ENCODE measurements at places on chromosomes 12 and 14.

- DNase-seq = no peak
Observed at GRCh38 chr12:123085730-123086487, 65.0 kb downstream of the PITPNM2 start.

DNA sequence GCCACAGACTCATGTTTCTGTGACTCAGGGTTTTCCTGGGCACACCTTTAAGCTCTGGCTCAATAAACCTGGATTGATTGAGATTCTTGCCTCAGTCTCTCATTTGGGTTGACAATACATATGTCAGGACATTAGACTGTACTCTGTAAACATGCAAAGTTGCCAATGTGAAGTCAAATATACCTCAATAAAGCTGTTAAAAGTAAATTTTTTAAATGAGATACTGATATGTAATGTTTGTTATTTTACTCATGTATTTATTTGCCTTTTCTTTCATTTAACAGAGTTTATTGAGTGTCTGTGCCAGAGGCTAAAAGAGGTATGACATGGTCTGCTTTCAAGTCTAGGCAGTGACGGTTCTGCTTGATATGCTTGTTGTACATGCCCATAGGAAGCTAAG lies 3.7 kb upstream of the ETFBKMT start:
- no peak for DNase-seq

GRCh38 chr14:76574416-76575095 lies 186.7 kb upstream of the VASH1 start:
- no peak for DNase-seq

- DNase-seq = no peak
Observed at GRCh38 chr14:56300495-56300894, 182.3 kb downstream of the PELI2 start.

- no peak for DNase-seq
Observed at GRCh38 chr14:63076488-63076887, 31.2 kb upstream of the KCNH5 start.

GRCh38 chr14:103718572-103718971 lies 3.0 kb downstream of the ZFYVE21 start:
- no peak for DNase-seq

GRCh38 chr12:98644433-98644711 lies 216 bp downstream of the IKBIP start:
- DNase-seq = no peak

DNA sequence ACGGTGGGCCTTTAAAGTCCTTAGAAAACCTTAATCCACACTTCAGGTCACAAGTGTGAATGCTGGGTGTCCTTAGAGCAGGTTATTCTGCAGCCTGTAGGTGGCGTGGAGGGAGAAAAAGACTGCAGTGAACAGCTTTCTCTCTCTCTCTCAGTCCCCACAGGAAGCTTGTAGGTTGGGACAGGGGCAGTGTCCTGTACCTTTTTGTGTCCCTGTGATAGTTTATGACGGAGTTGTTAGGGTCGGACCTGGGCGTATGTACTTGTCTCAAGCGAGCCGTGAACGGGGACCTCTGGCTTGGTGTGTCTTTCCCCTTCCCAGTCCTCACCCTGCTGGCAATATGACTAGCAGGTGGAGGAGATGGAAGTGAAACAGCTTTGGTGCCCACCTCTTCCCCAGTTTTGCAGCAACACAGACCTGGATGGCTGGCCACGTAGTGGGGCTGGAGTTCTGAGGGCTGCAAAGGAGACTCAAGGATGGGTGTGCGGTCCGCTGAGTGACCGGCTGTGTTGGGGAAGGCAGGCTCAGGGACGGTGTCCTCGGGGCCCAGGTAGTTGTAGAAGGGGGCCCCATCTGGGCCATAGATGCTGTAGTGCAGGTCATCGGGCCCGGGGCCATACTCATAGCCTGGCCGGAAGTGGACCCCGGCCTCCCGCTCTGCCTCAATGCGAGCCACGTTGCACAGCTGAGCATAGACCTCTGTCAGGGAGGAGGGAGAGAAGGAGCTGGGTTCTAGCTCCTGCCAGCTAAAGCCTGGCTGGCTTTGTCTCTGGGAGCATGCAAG lies 8.9 kb downstream of the ISCA2 start:
- no peak for DNase-seq

DNA sequence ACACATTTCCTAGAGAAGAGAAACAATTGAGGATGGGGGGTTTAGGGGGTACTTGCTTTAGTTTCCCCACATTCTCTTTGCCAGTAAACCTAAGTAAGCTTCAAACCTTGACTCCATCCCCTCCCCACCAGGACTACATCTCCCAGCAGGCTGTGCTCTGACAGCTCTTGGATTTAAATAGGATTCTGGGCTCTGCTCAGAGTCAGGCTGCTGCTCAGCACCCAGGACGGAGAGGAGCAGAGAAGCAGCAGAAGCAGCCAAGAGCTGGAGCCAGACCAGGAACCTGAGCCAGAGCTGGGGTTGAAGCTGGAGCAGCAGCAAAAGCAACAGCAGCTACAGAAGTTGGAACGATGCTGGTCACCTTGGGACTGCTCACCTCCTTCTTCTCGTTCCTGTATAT lies 20.6 kb downstream of the RDH12 start:
- no peak for DNase-seq

DNA sequence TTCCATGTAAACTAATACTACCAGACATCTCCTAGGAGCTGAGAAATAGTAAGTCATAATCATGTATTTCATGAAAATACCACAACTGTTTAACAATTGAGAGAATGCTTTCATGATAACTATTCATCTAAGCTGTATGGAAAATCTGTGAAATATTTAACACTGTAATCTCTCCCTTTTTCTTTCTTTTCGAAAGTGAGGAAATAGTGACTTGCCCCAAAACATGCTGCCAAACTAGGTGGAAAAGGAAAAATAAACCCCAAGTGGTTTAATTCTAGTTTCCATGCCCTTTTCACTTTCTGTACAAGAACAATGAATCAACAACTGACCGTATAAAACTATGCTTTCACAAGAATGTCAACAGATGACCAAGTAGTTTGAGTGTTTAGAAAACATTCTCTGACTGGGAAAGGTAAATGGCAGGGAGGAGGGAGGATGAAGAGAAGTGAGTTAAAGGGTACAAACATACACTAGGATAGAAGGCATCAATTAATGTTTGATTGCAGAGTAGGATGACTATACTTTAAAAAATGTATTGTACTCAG lies 147.5 kb upstream of the AVPR1A start:
- DNase-seq = no peak

GRCh38 chr12:54463034-54463433 lies 10.4 kb downstream of the GTSF1 start:
- DNase-seq = no peak

DNA sequence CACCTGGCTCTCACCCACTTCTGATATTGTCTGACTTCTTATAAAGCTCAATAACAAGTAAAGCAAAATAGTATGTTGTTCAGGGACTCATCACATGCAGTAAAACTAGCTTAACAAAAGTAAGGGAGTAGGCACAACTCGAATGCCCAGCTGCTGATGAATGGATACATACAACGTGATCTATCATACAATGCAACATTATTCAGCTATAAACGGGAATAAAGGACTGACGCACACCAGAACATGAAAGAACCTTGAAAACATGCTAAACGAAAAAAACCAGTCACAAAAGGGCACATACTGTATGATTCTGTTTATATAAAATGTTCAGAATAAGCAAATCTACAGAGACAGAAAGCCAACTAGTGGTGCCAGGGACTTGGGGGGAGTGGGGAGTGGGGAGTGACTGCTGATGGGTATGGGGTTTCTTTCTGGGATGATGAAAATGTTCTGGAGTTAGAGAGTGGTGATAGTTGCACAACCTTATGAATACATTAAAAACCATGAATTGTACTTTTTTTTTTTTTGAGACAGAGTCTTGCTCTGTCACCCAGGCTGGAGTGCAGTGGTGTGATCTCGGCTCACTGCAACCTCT lies 11.1 kb downstream of the PLBD2 start:
- DNase-seq = no peak

GRCh38 chr14:81091660-81092059 lies 129.1 kb downstream of the GTF2A1 start:
- DNase-seq = no peak

- DNase-seq = no peak
Observed at GRCh38 chr12:98439981-98440581, 75.3 kb upstream of the TMPO start.

DNA sequence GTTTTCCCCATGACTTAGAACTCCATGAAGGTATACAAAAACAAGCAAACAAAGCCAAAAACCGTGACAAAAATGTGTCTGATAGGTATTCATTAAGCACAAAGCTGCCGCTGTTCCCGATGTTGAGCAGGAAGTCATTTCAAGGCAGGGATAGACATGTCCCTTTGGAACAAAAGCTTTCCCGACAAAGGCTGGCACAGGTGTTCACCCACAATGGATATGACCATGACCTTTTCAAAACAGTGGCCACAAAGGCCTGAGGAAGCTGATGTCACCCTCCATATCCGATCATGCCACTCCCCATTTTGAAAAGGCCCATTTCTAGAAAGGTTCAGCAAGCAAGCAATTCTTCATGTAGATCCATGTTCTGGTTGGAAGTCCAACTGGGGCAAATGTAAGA lies 279.1 kb downstream of the BTG1 start:
- no peak for DNase-seq

GRCh38 chr14:91335191-91336092 lies 82.2 kb downstream of the CCDC88C start:
- no peak for DNase-seq

GRCh38 chr12:9710584-9711375 lies 22.1 kb downstream of the CLECL1 start:
- DNase-seq = no peak

DNA sequence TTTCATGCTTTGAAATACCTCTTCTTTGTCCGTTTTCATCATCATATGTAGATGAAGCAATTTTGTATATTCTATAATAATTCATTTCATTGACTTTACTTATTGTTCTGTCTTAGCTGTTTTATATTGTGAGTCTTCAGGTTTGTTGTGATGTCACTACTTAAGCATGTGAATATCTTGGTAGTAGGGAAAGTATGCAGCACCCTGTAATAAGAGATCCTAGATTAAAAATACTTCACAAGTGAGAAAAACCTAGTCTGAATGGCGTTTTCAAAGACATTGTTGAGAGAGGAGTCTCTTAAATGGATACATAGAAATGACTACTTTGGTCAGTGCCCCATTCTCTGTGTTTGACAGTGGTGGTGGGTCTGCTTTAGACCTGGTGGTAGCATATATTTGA lies 61.4 kb downstream of the SLC16A7 start:
- DNase-seq = no peak

DNA sequence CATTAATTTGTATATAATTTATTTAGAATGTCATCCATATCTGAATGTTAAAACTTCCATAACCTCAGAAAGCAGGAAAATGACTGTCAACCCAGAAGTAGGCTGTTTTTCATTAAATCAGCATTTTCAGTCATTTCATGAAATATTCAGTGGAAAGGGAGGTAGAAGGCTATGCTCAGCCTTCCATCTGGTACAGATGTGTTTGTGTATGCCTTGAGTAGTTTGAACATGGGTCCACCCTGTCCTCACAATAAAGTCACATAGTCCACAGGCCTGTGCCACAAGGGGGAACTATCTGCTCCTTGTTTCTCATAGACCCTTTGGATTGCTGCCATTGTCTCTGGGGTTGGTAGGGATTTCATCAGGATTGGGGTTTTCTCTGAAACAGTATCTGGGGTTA lies 9.1 kb downstream of the LACRT start:
- no peak for DNase-seq

- peak; percentile 17 for DNase-seq
Observed at GRCh38 chr14:88551094-88551870, 3.5 kb downstream of the PTPN21 start.

DNA sequence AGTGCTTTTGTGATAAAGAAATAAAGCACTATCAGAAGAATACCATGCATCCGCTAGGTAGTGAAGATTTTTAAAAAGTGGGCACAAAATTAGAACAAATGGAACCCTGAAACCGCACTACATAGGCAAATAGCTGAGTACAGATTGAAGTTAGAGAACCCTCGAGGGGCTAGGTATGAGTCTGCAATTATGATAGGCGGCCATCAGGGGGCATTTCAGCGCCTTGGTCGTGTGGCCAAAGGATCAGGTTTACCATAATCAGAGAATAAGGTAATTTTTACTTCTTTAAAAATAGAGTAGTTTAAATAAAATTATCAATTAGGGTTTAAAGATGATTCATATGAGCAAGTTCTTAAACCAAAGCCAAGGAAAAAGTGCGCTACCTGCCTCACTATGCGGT lies 129.8 kb downstream of the TMX1 start:
- no peak for DNase-seq

- DNase-seq = no peak
Observed at GRCh38 chr12:110180591-110181005, 56.4 kb downstream of the IFT81 start.

DNA sequence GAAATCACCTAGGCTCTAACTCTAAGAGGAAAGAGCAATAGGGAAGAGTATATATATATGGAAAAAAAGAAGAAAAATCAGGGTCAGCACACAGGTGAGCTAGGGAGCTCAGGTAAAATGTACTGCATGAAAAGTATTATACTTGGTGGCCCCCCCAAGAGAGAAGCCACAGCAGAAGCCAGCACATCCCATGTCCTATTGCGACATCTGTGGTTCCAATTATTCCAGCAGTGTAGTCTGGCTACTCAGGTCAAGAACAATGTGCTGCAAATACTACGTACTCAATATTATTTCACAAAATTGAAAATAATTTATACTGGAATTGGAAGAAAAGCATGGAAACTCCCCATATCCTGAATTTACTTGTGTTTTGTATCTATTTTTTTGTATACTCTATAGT lies 85.5 kb downstream of the CEP83 start:
- no peak for DNase-seq

DNA sequence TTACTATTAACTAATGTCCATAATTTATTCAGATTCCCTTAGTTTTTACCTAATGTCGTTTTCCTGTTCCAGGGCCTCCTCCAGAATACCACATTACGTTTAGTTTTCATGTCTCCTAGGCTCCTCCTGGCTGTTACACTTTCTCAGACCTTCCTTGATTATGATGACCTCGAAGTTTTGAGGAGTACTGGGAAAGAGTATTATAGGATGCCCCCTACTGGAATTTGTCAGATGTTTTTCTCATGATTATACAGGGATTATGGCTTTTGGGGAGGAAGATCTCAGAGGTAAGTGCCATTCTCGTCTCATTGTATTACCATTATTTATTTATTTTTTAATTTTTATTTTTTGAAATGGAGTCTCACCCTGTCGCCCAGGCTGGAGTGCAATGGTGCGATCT lies 17.7 kb upstream of the C1S start:
- DNase-seq = no peak

GRCh38 chr12:123859035-123859434 lies 96.9 kb downstream of the DNAH10 start:
- DNase-seq = no peak

DNA sequence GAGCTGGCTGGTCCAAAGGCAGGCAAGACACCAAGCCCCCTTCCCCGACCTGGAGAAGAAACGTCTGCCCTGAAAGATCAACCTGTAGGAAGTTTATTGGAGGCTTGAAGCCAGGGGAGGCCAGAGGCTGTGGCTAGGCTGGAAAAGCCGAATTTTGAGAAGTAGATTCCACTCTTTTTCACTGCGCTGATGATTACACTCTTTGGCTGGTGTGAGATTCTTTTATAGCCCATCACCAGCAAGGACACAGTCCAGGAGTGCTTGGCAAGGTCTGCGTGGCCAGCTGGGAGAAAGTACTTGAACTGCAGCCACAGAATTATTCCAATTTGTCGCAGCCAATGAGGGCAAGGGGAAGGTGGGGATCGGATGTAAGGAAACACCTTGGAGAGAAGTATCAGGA lies 45.0 kb downstream of the SYNE3 start:
- DNase-seq = no peak

Measured in stimulated activated CD8-positive, alpha-beta memory T cell treated with anti-CD3 and anti-CD28 coated beads, Interleukin-2, amount 100 ng/mL, for 1 hour (primary cell).